ENCODE measurements at places on chromosomes 3 and 15. TPM values are rescaled to one million over a fixed set of nuclear protein-coding genes. Genes with fewer than 3 reads are reported as not detected.

GRCh38 chr3:185089343-185089742 lies 63.5 kb downstream of the C3orf70 start:
- no peak for DNase-seq

The FGF12 gene
- total RNA-seq: 9.6 TPM

The GPR176 gene
- 43.6 TPM for total RNA-seq

- DNase-seq: peak; percentile 30
Measured at GRCh38 chr3:195238081-195238571, 32.8 kb downstream of the XXYLT1 start.

DNA sequence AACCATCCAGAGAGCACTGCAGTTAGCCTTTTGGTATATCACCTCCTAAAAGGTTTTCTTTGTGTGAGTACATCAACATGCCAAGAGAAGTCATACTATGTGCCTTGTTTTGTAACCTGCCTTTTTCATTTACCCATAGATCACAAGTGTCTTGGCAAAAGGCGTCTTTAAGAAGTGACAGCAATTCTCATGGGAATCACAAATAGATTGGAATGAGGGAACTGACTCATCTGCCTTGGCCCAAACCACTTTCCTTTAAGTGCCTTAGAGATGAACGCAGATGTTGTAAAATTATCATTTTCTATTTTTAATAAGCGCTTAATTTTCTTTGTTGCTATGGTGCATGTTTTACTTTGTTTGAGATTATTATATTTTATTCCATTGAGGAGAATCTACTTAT lies 20.7 kb upstream of the POMGNT2 start:
- DNase-seq: no peak

The LTK gene
- 0.07 TPM for total RNA-seq

The NR2E3 gene
- 0.33 TPM for total RNA-seq

- no peak for DNase-seq
Measured at GRCh38 chr3:168218600-168218999, 122.9 kb upstream of the GOLIM4 start.

GRCh38 chr3:134370611-134371531 lies 3.4 kb downstream of the AMOTL2 start:
- DNase-seq: peak; percentile 67

DNA sequence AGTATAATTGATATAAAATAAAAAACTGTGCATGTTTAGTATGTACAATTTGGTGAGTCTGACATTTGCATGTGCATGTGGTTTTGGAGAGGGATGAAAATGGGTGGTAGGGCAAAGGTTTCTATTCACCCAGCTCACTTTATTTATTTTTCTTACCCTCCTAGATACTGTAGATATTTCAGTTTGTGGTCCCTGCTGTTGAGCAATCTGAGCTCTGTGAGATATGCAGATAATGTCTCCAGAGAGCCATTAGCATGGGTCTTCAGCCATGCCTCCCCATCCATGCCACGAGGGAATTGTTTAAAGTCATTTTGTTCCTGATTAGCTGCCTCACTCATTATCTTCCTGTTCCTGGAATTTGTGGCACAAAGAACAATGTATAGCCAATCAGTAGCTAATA lies 44.4 kb upstream of the B3GALNT1 start:
- DNase-seq: no peak

- DNase-seq: no peak
Measured at GRCh38 chr3:186152361-186152798, 43.5 kb upstream of the ETV5 start.

GRCh38 chr3:129605203-129605921 lies 1.1 kb downstream of the PLXND1 start:
- peak; percentile 90 for DNase-seq

The SCG5 gene
- total RNA-seq: 6.0 TPM

DNA sequence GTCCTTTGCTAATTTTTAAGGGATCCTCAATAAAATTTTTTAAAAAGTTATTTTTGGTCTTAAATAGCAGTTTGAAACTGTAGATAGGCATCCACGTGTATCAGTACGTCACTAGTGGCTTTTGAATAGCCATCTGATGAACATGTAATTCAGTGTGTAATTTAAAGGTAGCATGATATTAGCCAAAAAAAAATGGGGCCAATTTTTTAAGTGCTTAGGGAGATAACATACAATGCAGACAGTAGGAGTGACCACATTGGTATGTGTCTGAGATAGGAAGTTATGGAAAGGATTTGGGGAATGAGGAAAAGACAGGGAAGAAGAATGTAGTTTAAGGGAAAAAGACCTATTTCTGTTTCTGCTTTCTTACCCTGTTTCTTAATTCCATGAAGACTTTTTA lies 2.5 kb downstream of the AP4E1 start:
- DNase-seq: no peak

GRCh38 chr15:34353627-34354026 lies 10.5 kb downstream of the NUTM1 start:
- peak; percentile 51 for DNase-seq

DNA sequence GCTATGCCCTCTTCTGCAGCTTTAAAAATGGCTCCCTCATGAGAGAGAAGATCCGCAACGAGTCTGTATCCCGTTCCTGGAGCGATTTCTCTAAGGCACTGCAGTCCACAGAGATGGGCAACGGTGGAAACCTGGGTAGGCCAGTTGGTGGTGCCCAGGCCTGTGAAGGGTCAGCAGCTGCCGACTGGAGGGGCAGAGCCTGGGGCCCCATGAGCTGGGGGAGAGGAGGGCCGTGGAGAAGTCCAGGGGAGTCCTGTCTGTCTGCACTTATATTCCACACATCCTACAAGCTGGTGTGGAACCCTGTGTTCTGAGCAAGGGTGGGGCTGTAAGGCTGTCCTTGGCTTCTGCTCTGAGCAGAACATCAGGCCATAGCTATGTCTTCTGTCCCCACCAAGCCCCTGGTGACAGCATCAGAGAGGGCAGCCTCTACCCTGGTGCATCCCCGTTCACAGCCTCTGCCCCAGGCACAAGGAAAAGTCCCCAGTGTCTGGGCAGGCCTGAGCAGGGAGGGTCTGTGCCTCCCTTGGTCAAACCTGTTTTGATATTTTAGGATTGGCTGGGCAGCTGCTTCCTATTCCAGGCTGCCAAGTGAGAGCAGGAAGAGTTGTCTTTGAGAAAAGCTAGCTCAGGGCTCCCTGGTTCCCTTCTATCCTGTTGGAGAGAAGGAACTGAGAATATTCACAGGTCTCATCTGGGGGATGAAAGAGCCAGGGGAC lies 29.7 kb downstream of the XYLB start:
- DNase-seq: no peak
